Stimulated activated memory B cell treated with anti-CD40 and anti-IgM and Interleukin-4, amounts not matched to agents 10 μg/mL and 1 μg/mL and 100 μg/mL, for 72 hours (primary cell): ENCODE measurements at places on chromosomes 4 and X.

DNA sequence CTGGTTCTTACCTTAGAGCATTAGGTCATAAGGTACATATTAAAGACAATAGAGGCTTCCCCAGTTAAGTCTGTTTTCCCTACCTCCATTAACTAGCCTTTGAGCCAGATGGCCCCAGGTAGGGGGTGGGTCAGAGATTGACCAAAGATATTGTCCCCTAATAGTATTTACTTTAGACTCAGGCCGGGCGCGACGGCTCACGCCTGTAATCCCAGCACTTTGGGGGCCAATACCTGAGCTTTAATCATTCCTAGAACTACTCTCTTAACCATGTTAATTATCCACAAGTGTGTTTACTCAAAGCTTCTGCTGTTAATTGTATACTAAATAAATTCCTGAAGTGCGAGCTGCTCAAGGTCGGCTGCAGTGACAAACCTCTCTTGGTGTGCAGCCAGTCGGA lies 28.0 kb upstream of the AMBN start:
- ATAC-seq, result no peak

- no peak for ATAC-seq
Observed at GRCh38 chrX:37315511-37316248, 33.5 kb upstream of the PRRG1 start.

- peak; percentile 60 for ATAC-seq
Observed at GRCh38 chr4:2962614-2963174, 512 bp downstream of the NOP14 start.

DNA sequence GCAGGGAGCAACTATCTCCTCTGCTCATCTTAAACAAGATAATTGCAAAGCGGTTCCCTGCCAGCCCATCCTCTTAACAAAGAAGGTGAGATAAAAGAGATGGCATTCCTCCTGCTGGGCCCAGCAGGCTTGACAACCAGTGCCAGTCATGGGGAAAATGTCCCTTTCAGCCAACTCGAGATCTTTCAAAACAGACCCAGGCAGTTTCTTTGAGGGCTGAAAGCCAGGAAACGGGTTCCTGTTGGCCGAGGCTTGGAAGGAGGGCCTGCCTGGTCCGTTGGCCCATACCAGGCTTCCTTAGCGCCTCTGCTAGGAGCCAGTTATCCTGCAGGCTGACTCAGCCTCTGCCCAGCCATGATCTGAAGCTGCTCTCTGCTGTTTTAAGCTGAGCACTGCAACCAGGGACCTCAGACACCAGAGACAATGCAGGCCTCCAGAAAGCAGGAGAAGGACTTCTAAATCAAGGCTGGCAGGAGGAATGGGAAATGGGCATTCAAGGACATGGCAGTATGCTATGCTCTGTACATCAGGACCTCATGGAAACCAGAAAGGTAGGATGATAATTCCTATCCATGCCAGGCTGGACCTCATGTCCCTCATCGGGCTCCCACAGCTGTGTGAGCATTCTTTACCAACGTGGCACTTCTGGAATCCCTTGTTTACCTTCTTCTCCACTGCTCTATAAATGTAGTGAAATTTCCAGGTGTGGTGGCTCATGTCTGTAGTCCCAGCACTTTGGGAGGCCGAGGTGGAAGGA lies 42.4 kb upstream of the SLC2A9 start:
- no peak for ATAC-seq

DNA sequence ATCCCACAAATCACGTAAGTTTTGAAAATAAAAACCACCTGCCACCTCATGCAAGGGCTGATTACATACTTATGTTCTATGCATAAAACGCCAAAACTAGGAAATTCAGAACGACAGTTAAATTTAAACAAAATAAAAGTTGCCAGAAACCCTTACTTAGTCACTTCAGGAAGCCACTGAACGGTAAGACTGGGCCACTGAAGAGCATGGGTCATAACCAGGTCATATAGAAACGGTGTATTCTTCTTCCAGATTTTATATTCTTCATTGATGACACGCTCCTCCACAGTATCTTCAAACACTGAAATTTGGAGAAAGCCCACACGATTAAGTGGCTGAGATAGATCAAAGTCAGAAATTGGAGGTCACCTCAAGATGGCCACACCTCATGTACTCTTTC lies 1.2 kb downstream of the RBBP7 start:
- ATAC-seq, result no peak
